ENCODE measurements at places on chromosomes 4 and X. TPM values are rescaled to one million over a fixed set of nuclear protein-coding genes. Genes with fewer than 3 reads are reported as not detected.

DNA sequence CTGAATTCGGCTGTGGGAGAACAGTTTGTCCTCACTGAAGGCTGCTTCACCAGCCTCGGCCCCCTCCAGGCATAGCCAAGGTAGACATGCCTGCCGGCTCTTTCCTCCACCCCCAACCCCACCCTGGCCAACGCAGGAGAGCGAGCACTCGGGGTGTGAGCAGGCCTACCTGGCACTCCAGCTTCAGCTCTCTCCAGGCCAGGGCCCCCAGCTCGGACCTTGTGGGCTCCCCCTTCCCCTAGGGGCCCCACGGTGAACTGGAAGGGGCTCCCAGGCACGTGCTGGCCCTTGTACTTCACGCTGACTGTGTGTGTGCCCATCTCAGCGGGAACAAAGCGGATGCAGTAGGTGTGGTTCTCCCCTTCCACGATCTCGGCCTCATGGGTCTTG, 22.4 kb downstream of the FLNA start:
- peaks cover 25% of the 10 kb centered on the region for H3K4me1 ChIP-seq
- H3K27ac ChIP-seq = peak overlapping the region; percentile 79
- no peak overlapping the region for H3K4me3 ChIP-seq
- DNase-seq = no peak
- H3K36me3 ChIP-seq = peaks cover 17% of the 10 kb centered on the region

The NUDT9 gene
- 13.6 TPM for total RNA-seq

DNA sequence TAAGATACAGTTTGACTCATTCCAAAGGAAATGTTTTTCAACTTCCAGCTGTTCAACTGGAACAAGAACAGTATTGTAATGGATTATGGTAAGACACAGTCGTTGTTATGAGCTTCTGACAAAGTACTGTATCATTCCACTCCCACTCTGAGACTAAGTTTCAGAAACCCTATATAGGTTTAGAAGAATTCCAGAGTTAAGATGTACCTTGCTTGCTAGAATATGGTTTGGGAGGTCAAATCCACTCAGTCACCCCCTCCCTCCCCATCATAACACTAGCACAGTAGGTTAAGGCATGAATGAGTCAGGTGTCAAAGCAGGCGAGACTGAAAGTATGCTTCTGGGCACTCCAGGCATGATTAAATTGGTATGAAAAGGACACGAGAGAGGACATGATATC, 339.7 kb downstream of the DMD start:
- H3K4me3 ChIP-seq = no peak overlapping the region
- no peaks in the 10 kb centered on the region for H3K36me3 ChIP-seq
- DNase-seq = no peak
- H3K27me3 ChIP-seq = no peaks in the 10 kb centered on the region
- no peaks in the 10 kb centered on the region for H3K4me1 ChIP-seq

The SLC38A5 gene
- total RNA-seq = 146 TPM

All from activated naive CD8-positive, alpha-beta T cell treated with anti-CD3 and anti-CD28 coated beads for 36 hours (primary cell).